ENCODE measurements at places on chromosomes 5 and 9.

DNA sequence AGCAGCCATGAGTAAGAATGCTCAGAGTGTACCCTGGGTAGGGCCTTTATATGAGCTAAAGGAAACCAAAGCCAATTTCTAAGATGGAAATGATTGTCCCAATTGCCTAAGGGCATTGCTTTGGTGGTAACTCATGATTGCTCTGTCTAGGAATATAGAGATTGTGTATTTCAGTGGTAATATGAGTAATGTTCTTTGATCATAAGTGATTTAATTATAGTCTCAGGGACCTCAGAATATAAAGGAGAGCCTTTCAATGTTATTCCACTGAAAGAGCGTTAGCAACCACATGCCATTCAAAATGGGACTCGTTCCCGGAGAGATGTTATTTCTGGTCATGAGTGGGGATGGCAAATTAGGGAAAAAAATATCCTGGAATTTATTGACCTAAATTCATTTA lies 340.5 kb downstream of the ARHGEF28 start:
- DNase-seq: no peak

DNA sequence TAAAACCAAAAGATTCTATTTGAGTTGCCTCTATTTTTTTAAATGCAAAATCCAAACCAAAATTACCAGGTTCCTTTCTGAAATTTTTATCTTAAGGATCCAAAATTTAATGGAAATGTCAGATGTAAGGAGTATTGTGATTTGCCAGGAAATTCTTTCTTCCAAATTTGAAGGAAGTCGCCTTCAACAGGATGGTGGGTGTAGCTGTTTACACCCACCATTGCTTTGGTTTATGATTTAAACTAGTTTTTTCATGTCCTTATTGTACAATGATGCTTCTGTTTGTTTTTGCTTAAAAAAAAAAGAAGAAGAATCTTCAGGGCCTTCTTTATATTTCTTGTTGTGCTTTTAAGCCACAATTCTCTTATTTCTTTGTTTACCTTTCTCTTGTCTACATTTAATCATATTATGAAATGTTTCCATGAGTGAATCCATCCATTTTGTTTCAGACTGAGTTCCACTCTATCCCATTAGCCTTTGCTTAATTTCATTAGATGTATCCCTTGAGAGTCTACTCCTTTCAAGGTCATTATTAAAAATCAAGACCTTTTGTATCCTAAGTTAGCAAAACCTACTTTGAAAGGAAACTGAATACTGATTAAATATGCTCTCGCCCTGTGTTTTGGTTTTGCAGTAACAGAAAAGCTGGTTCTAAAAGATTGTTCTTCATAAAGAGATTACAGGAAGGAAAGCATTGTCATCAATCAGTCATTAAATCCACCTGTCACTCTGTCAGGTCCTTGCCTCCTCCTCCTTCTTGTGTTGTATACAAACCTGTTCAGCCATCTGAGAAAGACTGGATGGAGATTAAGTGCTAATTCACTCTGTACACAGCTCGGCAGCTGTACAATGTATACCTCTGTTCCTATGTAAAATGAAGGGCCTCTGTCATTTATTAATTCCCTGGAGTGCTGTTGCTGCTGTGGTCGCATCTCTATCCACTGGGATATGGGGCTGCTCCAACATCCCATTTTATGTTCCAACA lies 45.5 kb upstream of the SLC2A8 start:
- DNase-seq: no peak

DNA sequence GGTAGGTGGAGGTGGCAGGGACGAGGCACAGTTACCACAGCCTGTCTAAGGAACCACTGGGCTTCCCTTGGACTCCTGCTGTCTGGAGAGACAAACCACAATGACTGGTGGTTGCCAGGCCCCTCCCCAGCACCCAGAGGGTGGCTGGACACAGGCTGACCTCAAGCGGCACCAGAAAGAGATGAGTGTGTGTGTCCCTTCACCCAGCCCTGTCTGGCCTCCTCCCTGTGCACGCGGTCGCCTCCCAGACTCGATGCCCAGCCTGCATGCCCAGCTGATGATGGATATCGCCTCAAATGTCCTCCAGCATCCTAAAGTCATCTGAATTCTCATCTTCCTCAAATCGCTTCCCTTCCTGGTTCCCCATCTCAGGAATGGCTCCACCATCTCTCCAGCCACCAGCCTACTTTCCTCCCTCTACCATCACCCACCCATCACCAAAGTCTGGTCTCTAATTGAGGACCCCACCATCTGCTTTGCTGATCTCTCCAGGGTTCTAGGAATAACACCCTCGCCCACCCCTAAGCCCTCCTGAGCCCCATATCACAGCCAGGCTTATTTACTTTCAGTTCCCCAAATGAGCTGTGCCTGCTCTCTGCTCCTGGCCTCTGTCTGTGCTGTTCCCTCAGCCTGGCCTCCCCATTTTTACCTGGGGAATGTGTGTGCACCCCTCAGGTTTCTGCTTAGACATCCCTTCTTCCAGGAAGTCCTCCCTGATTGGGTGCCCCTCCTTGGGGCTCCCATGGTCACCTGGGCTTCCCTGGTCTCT lies 52.5 kb upstream of the GGTA1 start:
- DNase-seq: no peak

DNA sequence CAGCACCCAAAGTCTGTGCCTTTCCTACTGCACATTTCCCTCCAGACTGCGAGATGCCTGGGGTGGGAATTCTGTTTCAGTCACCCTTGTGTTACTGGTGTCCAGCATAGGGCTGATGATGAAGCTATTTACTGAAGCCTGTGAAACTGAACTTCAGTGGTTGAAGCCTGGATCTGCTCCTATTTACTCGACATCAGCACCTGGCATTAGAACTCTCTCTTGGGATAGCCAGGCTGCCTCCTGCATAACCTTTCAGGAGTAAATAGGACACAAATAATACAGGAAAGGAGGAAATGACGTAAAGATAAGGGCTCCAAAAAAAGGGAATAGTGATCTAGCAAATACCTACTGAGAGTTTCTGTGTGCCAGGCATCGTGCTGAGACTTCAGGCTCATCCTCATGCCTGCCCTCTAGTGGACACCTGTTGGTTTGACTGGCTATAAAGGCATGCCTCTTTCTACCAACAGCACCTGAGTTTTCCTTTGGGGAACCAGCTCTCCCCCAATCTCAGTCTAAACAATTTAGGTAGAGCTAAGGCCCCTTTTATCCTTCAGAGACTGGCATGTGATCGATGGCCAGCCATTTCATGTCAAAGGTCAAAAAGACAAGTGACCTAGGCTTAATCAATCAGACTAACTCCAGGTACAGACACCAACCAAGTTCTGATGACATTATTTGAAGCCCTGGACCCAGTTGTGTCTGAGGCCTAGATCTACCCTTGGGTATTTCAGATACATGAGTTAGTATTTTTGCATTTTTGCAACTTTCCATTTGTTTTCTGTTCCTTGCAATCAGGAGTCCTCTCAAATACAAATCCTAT lies 192.1 kb upstream of the TRIM32 start:
- peak; percentile 39 for DNase-seq

DNA sequence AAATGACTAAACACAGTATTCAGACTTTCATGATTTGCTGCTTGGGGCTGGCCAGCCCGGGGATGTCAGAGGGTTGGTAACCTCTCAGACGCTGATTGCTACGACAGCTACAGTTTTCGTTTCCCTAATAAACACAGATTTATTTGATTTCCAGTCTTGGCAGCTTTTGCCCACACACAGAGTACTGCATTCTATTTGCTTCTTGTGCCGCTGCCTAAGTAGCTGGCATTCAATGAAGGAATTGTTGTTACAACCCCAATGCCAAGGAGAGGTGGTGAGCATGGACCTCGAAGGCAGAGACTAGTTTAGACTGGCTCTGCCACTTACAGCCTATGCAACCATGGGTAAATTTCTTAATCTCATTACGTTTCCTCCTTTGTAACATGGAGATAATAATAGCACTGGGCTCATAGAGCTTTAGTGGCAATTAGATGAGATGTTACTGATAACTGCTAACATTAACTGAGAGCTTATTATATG lies 247.1 kb upstream of the PANK3 start:
- DNase-seq: no peak

GRCh38 chr9:106862821-106863720 lies at the start of gene ZNF462:
TSS of gene ZNF462 (plus strand) at chr9:106863166. CDS start at chr9:106923384, 60,218 bp downstream.
- DNase-seq: peak; percentile 72

- DNase-seq: no peak
Measured at GRCh38 chr5:1565737-1566734, 42.3 kb upstream of the LPCAT1 start.

Data from Kasumi-1 (cell line).